ENCODE measurements at places on chromosomes 1 and 21.

DNA sequence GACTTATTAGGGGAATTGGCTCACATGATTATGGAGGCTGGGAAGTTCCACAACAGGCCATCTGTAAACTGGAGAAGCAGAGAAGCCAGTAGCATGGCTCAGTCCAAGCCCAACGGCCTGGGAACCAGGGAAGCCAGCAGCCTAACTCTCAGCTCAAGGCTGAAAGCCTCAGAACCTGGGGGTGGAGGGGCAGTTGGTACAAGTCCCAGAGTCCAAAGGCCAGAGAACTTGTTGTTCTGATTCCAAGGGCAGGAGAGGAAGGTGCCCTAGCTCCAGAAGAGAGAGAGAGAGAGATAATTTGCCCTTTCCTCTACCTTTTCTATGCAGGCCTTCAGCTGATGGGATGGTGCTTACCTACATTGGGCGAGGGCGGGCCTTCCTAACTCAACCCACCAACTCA lies 55.3 kb downstream of the MAN1C1 start:
- DNase-seq, result no peak

DNA sequence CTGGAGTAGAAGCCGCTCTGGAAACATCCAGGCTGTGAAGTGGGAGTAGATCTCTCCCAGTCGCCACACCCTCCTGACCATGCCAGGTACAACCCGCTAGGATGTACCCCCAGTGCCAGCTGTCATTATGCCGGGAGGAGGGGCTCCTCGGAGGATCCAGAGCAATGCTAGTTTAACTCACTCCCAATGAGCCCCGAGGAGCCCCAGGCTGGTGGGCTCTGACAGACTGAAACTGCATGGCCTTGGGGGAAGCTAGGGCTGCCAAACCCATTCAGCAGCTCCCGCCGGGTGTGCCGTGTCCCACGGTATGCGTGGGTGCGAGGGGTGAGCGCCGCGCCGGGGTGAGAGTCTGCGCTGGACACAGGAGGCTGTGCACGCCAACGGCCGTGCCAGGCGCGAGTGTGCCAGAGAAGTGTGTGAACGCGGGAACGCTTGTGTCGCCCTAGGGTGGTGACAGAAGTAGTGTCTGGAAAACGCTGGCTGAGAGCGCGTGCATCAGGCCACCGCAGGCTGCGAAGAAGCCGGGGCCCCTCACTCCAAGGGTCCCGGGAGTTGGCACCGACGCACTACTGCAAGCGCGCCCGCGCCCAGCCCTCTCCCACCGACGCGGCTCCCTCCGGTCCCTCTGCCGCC lies 177.1 kb upstream of the EDN2 start:
- no peak for DNase-seq

GRCh38 chr1:203402629-203403337 lies 51.9 kb upstream of the FMOD start:
- peak; percentile 95 for DNase-seq

DNA sequence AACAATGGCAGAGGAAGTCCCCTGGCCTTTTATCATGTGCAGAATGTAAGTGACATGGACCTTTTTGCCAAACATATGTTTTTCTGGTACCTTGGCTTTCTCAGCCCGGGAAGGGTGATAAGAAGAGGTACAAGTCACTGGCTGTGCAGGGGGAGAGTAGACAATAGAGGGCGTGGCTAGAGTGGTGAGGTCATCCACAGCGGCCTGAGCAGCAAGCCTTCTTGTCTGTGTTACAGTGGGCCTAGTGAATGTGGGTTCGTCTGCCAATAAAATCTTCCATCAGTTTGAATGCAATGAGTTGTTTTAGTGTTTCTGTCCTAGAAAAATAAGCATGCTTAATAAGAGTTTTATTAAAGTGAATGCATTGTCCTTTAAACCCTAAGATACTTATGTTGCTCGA lies 59.0 kb upstream of the PGD start:
- no peak for DNase-seq

GRCh38 chr1:220521778-220522177 lies 6.2 kb upstream of the MARK1 start:
- no peak for DNase-seq

- DNase-seq, result no peak
Observed at GRCh38 chr1:64197076-64197475, 6.3 kb upstream of the UBE2U start.

DNA sequence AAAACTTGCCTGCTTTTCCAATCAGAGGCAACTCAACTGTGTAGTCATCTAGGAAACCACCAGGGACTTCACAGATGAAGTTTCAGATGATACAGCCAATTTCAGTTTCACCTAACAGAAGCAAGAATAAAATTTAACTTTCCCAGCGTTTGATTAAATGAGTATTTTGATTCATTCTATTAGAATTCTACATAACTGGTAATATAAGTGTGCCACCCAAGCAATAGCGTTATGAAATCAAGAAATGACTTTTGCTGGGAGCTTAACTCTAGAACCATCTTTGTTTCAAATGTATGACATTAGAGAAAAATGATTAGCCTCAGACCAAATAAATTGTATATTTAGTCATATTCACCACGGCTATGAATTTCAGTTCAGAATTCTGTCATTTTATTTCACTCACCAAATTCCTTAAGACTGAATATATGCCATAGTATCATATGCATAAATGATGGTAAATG lies 239.3 kb downstream of the NRIP1 start:
- DNase-seq, result no peak

GRCh38 chr1:183365676-183366075 lies 52.5 kb downstream of the NMNAT2 start:
- no peak for DNase-seq

GRCh38 chr21:25214676-25215075 lies 392.6 kb downstream of the MRPL39 start:
- DNase-seq, result no peak

GRCh38 chr1:167450843-167451242 lies 67.5 kb downstream of the CD247 start:
- no peak for DNase-seq

- DNase-seq, result no peak
Observed at GRCh38 chr1:9764550-9764949, 59.2 kb downstream of the CLSTN1 start.

GRCh38 chr1:157090196-157090647 lies 9.4 kb downstream of the ETV3L start:
- no peak for DNase-seq

- no peak for DNase-seq
Observed at GRCh38 chr1:212981025-212981495, 30.7 kb downstream of the VASH2 start.

GRCh38 chr1:18486195-18486594 lies 5.5 kb downstream of the KLHDC7A start:
- no peak for DNase-seq

GRCh38 chr1:46806196-46807020 lies 7.6 kb downstream of the CYP4B1 start:
- no peak for DNase-seq

- no peak for DNase-seq
Observed at GRCh38 chr1:241614144-241614543, 26.0 kb downstream of the CHML start.

DNA sequence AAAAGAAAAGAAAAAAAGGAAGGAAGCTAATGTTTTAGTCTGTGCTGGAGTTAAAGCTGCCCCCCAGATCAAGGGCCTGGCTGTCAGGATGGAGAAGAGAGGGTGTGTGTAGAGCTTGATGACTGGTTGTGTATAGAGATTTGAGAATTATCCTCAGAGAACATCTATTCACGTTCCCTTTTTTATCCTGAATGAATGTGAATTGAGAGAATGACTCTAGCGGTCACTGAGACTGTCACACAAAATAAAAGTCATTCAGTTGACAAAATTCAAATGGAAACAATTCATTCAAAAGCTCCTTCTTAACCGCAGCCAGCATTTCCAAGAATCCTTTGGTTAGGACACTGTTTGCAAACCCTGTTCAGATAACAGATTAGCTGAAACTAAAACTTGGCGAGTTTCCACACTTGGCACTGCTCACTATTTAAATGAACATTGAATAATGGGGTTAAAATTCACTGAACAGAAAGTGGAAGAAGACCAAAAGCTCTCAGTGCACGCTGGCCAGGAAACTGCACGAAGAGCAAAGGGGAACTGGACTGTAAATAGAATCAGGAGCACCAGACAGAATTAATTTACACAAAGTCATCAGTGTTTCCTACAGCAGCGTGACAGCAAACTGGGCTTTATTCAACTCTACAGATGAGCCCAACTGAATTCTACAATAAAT lies 13.6 kb upstream of the FAM89A start:
- no peak for DNase-seq

- DNase-seq, result no peak
Observed at GRCh38 chr1:8844501-8845006, 27.1 kb upstream of the RERE start.

GRCh38 chr1:110223581-110223980 lies 13.5 kb downstream of the KCNC4 start:
- no peak for DNase-seq

DNA sequence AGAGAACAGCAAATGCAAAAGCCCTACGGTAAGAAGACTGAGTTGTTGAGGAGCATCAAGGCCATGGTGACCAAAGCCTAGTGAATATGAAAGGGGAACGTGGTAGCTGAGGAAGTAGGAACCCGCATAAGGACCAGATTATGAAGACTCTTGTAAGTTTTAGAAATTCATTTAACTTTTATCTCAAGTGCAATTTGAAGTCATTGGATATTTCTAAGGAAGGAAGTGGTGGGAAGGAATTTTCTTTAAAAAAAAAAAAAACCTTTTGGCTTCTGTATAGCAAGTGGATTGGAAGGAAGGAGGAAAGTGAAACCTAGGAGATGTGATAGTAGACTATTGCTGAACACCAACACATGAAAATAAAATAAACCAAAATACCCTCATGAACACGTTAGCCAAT lies 119.0 kb downstream of the TNFSF18 start:
- no peak for DNase-seq

DNA sequence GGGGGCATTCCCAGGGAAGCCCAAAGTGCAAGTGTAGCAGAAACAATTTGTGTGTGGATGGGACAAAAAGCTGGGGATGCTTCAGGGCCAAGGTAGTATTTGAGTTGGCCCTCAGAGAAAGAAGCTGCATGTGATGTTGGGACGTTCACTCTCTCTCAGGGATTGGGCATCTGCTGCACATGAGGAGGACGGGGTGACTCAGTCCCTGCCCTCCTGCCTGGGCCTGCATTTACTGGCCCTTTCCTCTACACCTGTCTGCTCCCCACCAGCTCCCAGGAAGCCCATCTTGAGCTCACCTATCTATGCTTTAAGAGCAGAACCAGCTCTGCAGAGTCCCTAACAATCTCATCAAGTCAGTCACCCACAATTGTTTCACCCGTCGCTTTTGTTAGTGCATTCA lies 23.5 kb upstream of the MPZL1 start:
- DNase-seq, result no peak

DNA sequence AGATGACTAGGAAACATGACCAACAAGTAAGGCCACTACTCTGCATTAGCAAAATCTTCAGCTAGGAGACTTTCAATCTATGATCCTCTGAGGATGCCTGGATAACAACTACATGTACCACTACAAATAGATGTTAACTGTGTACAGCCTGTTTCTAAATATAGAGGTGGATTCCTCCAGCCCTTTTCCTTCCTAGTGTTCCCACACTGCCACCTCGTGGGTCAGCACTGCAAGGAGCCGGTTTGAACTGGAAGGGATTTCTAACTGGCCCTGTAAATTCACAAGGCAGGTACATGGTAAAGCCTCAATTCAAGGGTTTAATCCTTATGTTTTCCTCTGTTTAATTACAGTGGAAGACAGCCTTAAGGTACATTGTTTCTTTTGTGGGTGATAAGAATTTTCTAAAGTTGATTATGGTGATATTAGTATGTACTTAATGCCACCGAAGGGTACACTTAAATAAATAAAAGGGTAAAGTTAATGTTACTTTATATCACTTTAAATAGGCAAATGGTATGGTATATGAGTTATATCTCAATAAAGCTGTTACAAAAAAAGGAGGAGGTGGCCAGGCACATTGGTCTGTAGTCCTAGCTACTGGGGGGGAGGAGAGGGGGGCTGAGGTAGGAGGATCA lies 14.4 kb downstream of the SMYD3 start:
- DNase-seq, result no peak

DNA sequence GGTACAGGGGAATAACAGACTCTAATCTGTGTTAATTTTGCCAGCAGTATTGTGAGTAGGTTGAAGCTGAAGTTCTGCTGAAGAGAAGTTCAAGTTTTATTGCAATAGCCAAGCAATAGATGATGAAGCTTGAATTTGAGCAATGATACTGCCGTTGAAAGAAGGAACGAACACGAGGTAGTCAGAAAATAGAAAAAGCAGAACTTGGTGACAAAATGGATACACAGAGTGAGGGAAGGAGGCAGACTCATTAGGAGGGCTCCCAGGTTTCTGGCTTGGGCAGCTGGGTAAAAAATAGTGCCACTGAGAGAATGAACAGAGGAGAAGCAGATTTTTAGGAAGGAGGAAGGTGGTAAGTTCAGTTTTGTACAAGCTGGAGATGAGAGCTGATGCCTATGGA lies 22.3 kb upstream of the AGO1 start:
- peak; percentile 53 for DNase-seq

DNA sequence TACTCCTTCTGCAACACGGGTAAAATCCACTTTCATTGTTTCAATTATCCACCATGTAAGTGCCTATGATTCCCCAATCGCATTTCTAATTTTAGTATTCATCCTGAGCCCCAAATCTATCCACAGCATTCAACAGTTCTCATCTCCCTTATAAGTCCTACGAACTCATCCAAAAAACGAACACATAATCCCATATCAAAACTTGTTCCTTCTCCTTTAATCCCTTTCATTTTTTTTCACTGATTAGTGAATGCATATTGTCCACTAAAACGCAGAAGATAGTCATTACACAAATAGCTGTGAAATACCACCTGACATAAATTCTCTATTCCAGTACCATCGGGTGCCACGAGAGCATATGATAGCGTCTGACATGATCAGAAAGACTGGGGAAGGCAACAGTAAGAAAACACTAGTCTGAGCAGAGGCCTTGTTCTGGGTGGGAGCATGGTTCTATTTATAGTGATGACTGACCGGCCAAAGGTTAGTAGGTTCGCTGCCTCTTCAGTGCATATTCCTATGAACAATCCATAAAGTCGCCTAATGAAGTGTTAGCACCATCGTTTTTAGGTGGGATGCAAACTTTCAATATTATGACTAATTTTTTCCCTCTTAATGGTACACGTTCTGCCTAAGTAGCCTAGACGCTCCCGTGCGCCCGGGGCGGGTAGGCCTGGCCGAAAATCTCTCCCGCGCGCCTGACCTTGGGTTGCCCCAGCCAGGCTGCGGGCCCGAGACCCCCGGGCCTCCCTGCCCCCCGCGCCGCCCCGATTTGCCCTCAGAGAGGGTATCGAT lies 648 bp downstream of the ATP5PF start:
- DNase-seq, result no peak

GRCh38 chr1:81270051-81270450 lies 530.7 kb upstream of the ADGRL2 start:
- DNase-seq, result no peak

DNA sequence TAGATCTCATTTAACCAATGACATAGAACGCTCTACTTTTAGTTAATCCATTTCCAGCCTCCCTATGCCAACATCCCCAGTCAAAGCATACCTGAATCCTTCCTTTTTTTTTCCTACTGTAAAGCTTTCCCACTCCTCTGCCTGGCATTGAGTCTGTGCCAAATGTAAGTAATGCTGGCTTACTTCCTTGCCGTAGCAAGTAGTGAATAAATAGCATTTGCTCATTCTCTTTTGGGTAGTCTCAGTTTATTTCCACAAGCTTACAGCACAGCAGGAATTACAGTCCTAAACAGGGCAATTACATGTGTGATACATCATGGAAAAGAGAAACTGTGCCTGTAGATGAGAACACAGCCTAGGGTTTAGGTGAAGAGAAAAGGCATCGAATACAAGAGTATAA lies 352.6 kb upstream of the NEGR1 start:
- DNase-seq, result no peak

- DNase-seq, result no peak
Observed at GRCh38 chr1:151314137-151314875, 12.9 kb downstream of the PI4KB start.

Measured in SIG-M5 (cell line).